Body of pancreas (tissue), 4 donors: ENCODE measurements at places on chromosomes 11 and 22.
A peak's percentile ranks its signal among the peaks of the same experiment; 100 is the strongest.

GRCh38 chr11:61543606-61544306 is 35.2 kb downstream of the LRRC10B start:
- DNase-seq: no peak

DNA sequence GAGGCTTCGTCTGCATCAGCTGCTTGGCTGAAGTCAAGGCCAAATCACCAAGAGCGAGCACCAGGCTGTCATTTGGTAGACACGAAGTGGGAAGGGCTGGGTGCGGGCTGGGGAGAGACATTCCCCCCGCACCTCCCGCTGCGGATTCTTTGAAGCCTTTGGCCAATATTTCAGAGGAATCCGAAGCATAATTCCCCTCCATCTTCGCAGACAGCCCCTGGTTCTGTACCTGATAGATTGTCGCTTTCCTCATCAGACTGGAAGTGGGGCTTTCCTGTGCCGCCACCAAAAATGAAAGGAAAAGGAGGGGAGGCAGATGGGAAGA is 15.3 kb downstream of the BLID start:
- DNase-seq: peak; percentile 33

GRCh38 chr11:130548491-130548833 is 100.0 kb downstream of the ADAMTS15 start:
- DNase-seq: no peak

GRCh38 chr22:48757985-48758561 is 1069.6 kb downstream of the BRD1 start:
- no peak for DNase-seq

DNA sequence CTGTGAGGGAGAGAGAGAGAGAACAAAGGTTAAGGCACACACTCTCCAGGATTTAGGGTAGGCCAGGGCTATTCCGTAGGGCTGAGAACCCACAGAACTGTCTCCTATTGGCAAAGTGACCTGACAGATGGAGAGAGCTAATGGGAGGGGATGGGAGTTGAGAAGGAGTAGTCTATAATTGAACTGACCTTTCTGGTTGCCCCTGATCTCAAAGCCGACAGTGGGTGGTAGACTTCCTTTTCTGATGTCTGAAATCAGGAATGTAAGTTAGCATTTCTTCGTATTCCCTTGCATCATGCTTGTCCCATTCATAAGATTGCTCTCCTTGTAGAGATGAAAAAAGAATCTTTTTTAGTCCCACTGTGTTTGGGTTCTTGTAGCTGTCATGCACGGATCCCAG is 210.1 kb downstream of the NTM start:
- no peak for DNase-seq

GRCh38 chr11:113408206-113408605 is 20.6 kb downstream of the ANKK1 start:
- DNase-seq: no peak

GRCh38 chr11:8311366-8311765 is 47.7 kb upstream of the LMO1 start:
- no peak for DNase-seq

- no peak for DNase-seq
These were observed 327.0 kb downstream of the ETS1 start for GRCh38 chr11:128260398-128260797.

GRCh38 chr22:49218142-49218541 is 609.5 kb downstream of the BRD1 start:
- no peak for DNase-seq

DNA sequence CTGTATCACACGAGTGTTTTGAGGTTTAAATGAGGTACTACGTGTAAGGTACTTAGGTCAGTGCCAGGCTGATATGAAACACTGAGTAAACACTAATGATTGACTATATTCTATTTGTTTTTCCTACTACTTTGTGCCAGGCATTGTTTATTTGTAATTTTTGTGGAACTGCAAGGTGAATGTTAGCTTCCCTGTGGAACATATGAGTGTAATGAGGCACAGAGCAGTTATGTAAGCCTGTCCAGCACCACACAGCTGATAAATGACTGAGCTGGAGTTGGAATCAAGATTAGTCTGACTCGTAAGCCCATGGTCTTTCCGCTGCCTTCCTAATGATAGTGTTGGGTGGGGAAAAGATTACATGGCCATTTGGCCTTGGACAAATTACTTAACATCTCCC is 5.9 kb downstream of the SLC37A2 start:
- DNase-seq: no peak
